ENCODE measurements at places on chromosomes 12 and 14.

DNA sequence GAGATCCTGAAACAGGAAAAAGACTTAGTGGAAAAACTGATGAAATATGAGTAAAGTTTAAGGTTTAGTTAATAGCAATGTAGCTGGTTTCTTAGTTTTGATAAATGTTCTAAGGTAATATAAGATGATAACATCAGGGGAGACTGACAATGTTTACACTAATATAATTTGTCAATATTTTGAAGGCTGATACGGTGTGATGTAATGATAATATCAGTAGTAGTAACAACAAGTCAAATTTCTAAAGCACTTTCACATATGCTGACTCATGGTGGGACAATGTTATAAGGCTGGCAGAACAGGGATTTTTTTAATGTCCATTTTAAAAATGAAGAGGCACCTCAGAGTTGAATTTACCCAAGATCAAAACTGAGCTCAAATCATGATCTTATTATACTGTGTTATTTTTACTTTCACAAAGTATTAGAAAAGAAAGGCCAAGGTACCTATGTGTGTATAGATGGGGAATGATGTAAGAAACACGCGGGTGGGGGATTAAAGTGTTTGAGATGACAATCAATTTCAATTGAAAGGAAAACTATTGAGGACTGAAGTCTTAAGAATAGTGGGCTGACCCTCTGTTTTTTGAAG, 2.4 kb upstream of the FLRT2 start:
- DNase-seq: no peak

- no peak for DNase-seq
Measured at GRCh38 chr14:82647088-82647810, 1113.6 kb upstream of the SEL1L start.

- DNase-seq: no peak
Measured at GRCh38 chr14:50060871-50061663, 55.3 kb downstream of the VCPKMT start.

GRCh38 chr14:72716476-72716875, 177.4 kb downstream of the DPF3 start:
- no peak for DNase-seq

- DNase-seq: no peak
Measured at GRCh38 chr12:110538869-110539622, 36.9 kb downstream of the RAD9B start.

GRCh38 chr14:79418649-79419415, 792.5 kb downstream of the DIO2 start:
- DNase-seq: no peak

- no peak for DNase-seq
Measured at GRCh38 chr12:93868771-93869170, 191.6 kb downstream of the CRADD start.

DNA sequence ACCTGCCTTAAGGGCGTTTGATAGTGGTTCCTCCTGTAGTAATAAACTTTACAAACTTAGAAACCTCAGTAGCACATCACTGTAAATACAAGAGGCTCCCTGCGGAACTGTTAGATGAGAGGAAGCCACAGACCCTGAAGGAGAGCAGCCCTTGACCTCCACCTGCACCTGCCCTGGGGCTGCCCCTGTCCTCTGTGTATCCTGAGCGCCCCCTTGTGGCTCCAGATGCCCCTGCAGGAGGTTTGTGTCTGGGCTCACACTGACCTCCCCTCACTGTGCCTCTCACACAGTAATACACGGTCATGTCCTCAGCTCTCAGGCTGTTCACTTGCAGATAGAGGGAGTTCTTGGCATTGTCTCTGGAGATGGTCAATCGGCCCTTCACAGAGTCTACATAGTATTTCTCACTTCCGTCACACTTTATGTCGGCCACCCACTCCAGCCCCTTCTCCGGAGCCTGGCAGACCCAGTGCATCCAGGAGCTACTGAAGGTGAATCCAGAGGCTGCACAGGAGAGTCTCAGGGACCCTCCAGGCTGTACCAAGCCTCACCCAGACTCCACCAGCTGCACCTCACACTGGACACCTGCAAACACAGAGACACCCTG, 1059.8 kb downstream of the TMEM121 start:
- DNase-seq: peak; percentile 44

DNA sequence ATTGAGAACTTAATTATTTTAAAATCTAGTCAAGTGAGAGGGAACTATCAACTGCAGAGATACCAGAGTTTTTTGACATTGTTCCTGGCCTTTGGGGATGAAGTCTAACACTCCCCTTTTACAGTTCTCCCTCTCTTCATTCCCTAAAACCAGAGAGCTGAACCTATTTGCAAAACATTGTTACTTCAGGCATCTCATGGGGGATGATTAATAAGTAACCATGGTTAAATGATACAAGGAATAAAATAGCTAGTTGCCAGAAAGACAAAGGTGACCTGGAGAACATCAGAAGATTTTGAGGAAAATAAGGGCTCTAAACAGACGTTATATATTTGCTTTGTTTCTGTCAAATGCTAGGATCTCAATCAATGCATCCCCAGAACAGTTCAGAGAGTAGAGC, 42.3 kb downstream of the PDE6H start:
- no peak for DNase-seq

- no peak for DNase-seq
Measured at GRCh38 chr12:41799671-41800070, 345.0 kb downstream of the GXYLT1 start.

GRCh38 chr14:72352012-72352411, 419.8 kb downstream of the RGS6 start:
- no peak for DNase-seq

GRCh38 chr12:10557329-10557728, 51.6 kb downstream of the EIF2S3B start:
- no peak for DNase-seq

GRCh38 chr12:54020591-54021405, 7.4 kb upstream of the HOXC6 start:
- DNase-seq: no peak

DNA sequence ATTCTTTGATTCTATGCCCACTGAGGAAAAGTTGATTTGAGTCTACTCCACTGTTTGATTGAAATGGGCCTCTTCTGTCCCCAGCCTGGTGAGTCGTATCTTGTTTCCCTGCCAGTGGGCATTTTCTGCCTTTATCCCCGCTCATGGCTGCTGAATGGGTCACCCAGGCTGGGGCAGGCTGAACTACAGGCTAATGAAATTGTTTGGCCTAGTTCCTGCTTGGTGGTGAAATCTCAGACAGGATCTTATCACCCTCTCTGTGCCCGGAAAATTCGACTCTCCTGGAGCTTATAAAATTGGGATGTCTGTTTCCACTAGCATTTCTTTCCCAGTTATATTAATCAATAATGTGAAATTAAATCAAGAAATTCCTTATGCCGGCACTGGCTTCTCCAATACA, 65.0 kb downstream of the CHST11 start:
- no peak for DNase-seq

DNA sequence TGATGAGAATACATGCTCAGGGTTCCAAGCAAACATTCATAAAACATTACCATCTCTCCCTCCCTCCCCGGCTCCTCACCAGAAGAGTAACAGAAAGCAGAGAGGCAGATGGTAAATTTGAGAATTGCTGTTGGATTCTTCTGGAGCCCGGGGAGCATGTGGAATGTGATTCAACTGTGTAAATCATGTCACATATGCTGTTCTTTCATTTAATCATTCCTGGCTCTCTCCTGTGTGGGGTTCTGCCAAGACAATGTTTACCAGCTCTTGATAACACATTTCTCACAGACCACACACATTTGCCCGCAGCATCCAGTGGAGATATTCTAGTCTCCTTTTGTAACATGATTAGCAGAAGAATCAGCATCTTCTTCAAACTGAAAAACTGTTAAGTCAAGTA, 23.4 kb upstream of the NR2C1 start:
- DNase-seq: no peak

GRCh38 chr12:31317471-31318395, 8.2 kb downstream of the SINHCAF start:
- no peak for DNase-seq

GRCh38 chr12:58540480-58541299, 379.6 kb downstream of the LRIG3 start:
- no peak for DNase-seq

GRCh38 chr14:85537526-85537925, 7.6 kb downstream of the FLRT2 start:
- DNase-seq: no peak

DNA sequence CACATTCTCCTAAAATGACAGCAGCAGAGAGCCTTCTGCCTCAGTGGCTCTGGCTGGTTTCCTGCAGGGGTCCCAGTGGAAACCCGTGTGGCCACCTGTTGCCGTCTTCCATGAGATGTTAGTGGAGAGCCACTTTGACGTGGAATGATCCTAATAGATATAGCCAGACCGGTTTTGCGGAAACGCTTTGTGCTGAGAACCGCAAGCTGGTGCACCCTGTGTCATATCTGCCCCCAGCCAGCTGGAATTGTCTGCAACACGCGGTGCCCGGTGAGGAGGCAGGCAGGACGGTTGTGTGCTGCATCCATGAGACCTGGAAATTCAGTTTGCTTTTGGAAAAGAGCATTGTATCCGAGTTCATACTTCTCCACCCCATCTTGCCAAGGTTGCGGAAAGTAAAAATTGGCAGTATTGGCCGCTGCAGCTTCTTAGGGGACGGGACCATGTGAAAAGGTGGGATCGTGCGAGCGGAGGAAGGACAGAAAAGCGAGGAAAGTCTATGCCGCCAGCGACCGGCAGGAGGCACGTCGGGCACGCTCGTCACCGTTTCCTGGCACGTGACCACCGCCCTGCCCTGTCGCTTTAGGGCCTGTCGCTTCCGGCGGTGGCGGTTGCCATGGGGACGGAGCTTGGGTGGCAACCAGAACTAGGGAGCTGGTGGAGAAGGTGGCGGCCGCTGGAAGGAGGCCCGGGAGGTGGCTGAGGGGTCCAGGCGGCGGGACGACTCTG, at the start of gene CFAP251:
Gene CFAP251 (plus strand): TSS at position 643 of the 729 bp plus-strand sequence. CDS start 2,714 bp downstream, outside the sequence.
- DNase-seq: peak; percentile 92

DNA sequence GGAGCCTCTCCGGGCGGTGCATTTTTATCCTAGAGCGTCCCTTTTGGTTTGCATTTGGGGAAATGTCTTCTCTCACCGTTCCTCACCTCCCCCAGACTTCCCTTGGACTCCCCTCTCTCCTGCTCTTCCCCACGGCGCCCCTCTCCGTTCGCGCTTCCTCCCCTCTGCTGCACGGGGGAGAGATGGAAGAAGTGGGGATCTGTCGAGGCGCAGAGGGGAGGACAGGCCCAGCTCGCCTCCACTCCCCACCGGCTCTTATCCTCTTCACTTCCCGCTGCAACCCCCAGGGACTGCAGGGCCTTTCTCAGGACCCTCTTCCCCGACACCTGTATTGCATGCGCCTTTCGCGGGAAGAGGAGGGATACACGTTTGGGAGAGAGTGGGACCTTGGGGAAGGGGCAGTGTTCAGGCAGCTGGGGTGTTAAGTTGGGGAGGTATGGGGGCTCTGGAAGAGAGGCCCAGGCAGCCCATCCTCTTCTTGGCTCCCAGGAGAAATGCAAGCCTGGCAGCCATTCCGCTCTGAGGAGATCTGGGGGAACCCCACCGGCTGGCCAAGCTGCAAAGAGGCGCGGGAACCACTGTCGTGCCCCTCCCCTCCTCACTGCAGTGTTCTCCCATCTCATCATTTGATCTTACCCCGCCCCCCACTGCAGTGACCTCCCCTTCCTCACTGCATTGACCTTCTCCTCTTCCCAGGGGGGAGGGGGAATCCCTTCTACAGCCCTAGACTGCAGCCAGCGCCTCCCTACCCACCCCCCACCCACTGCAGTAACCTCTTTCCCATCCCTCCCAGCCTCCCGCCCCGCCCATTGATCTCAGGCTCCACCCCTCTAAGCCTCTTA, 788 bp downstream of the ENO2 start:
- no peak for DNase-seq

DNA sequence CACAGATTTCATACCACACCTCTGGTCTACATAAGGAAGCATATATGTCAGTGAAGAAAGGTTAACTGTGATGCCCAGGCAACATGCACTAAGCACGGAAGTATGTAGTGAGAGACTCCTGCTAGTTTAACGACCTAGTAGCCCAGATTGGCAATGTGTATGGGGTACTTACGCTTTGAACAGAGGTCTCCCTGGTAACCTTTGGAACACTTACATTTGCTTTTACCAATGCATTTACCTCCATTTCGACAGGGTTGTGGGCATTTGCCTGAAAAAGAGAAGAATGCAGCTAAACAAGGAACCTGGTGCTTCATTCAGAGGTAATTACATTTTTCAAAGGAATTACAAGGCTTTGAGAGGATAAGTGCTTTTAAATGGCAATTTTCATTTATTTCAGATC, 65.2 kb downstream of the WIF1 start:
- DNase-seq: no peak

- DNase-seq: no peak
Measured at GRCh38 chr14:20493634-20494033, 11.7 kb upstream of the RNASE10 start.

GRCh38 chr12:46722394-46723185, 103.2 kb downstream of the SLC38A4 start:
- no peak for DNase-seq

GRCh38 chr14:37663498-37663897, 68.1 kb downstream of the TTC6 start:
- DNase-seq: no peak

DNA sequence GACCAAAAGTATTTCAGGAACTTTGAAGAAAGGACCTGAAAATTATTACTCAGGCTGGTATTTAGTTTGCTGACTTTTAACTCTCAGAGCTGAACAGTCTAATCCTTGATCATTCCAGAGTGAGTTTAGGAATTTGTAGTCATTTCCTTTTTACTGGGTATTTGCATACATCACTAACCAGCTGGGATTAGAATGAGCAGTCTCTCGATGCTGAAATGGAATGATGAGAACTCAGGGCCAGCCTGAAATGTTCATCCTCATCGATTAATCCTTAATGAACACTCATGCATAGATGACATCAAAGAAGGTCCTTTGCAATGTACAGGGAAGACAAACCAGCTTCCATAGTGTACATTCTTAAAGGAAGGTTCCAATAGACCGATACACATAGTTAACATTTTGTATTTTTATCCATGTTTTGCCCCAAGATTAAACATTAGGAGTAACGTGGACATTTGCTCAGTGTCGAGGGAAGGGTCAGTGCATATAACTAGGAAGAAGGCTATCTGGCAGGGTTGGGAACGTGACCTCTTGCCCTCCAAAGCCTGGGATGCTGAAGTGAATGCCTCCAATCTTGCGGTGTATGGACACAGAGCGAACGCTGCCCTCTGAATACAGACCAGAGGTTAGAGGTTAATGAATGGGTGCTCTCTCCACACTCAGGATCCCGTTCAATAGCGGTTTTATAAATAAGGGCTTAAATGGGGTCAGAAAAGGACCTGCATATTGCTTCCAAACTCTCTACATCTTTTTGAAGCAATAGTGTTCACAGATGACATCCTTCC, 14.5 kb downstream of the FBXL14 start:
- DNase-seq: no peak

- no peak for DNase-seq
Measured at GRCh38 chr12:26273811-26274210, 78.4 kb downstream of the SSPN start.

- DNase-seq: no peak
Measured at GRCh38 chr14:103594265-103594664, 31.5 kb downstream of the COA8 start.

GRCh38 chr12:90023207-90023900, 314.7 kb upstream of the ATP2B1 start:
- DNase-seq: no peak

Data from GM18507 (cell line).